ENCODE measurements at places on chromosomes 7 and 10. TPM values are rescaled to one million over a fixed set of nuclear protein-coding genes. Genes with fewer than 3 reads are reported as not detected.

Gene LBX1
- not detected for total RNA-seq

Gene PRR15
- total RNA-seq = 6.1 TPM

DNA sequence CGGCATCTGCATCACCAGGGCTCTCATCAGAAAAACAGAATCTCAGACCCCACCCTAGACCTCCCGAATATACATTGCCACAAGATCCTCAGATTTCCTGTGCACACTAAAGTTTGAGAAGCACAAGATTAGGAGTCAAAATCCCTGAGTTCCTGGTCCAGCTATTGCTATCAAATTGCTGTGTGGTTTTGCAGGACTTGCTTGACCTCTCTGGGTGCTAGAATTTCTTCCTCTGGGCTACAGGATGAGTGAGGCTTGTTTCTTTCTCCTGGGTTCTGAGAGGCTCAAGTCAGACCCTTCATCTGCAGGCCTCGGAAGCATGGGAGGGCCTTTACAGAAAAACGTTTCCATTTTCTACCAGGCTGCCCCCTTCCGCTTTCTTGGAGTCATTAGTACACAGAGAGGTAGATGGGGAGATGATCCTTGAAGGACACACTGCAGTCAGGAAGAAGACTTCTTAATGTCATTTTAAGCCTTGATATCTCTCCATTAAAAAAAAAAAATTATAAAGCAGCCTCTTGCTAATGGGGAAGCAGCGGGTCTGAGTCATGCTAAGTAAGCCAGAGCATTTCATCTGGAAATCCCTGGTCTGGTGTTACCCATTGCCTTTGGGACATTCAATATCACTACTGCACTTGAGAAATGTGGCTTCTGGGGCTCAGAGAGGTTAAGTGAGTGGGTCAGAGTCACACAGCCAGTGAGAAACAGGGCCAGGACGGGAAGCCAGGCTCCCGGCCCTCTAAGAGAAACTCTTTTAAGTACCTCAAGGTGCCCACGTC lies 173.5 kb downstream of the KCNMA1 start:
- DNase-seq = peak; percentile 54

Gene GSTO2
- 1.1 TPM for total RNA-seq

GRCh38 chr10:70212879-70213278 lies 20.4 kb downstream of the PPA1 start:
- peak; percentile 46 for DNase-seq

GRCh38 chr10:3786295-3787015 lies 1.4 kb upstream of the KLF6 start:
- no peak for DNase-seq

Gene EGR2
- total RNA-seq = 1.1 TPM

Gene CARD11
- total RNA-seq = not detected

DNA sequence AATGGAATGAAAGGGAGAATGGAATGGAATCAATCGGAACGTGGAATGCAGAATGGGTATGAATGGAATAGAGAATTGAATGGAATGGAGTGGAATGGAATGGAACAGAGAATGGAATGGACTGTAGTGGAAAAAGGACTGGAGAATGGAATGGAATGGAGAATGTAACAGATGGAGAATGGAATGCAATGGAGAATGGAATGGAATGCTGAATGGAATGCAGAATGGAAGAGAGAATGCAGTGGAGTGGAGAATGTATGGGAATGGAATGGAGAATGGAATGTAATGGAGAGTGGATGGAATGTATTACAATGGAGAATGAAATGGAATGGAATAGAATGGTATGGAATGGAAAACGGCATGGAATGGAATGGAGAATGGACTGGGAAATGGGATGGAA lies 96.9 kb downstream of the NSUN6 start:
- DNase-seq = no peak

Measured in GM23248 (cell line).